ENCODE measurements at places on chromosomes 13 and 19.

DNA sequence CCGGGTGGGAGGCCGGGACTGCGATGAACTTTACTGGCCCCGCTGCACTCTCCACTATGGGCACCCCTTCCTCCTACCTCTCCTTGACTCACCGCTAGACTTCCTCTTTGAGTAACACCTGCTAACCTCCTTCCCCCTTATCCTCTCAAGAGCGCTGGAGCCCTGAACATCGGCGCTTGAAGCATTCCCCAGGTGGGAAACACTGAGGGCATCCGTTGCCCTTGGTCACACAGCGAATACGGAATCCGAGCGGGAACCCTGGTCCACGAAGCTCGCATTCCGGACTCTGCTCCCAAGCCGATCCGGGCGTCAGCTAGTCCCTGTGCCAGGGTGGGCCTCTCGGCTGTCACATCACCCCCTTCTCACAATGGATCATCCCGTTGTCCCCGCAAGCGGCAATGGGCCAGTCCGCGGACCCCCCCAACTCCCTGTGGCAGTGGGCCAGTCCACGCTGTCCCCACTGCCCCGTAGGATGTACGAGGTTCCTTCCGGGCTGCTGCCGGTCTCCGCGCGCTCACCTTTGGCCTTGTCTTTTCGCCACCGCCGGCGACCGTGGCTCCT, 4.2 kb downstream of the LIPE start:
- DNase-seq: peak; percentile 55

DNA sequence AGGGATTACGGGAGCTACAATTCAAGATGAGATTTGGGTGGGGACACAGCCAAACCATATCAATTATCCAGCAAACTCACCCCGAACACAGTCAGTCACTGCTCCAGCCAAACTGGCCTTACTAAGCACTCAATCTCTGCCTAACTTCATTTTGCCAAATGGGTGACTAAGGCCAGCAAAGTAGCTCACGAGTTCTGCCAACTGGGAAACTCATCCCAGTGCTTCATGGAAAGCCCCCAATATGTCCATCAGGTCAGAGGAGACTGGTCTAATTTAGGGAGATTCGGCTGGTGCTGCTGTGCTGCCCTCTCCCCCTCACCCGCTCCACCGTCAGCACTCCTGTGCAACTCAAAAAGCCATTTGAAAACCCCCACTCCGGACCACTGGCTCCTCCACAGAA, 324.0 kb downstream of the FOXO1 start:
- DNase-seq: no peak

- DNase-seq: no peak
These were observed 12.3 kb upstream of the SOX1 start for GRCh38 chr13:112054616-112055015.

DNA sequence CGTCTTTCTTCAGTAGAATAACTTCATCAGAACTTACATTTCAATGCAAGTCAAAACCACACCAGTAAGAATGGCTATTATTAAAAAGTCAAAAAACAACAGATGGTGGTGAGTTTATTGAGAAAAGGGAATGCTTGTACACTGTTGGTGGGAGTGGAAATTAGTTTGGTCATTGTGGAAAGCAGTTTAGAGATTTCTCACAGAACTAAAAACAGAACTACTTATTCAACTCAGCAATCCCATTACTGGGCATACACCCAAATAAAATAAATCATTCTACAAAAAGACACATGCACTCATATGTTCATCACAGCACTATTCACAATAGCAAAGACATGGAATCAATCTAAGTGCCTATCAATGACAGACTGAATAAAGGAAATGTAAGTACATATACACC, 231.2 kb downstream of the NHLRC3 start:
- DNase-seq: no peak

DNA sequence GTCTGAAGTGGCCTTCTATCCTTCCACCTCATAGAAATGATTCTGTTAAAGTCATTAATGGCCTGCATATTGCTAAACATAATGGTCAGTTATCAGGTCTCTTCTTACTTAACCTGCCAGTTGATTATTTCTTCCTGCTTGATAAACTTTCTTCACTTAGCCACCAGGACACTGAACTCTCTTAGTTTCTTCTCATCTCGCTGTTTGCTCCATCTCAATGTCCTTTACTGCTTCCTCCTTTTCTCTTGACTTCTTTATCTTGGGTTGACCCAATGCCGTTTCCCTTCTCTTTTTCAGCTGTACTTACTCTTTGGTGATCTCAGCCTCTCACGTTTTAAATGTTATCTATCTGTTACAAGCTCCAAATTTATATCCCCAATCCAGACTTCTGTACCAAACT, 17.1 kb upstream of the CLC start:
- DNase-seq: no peak

DNA sequence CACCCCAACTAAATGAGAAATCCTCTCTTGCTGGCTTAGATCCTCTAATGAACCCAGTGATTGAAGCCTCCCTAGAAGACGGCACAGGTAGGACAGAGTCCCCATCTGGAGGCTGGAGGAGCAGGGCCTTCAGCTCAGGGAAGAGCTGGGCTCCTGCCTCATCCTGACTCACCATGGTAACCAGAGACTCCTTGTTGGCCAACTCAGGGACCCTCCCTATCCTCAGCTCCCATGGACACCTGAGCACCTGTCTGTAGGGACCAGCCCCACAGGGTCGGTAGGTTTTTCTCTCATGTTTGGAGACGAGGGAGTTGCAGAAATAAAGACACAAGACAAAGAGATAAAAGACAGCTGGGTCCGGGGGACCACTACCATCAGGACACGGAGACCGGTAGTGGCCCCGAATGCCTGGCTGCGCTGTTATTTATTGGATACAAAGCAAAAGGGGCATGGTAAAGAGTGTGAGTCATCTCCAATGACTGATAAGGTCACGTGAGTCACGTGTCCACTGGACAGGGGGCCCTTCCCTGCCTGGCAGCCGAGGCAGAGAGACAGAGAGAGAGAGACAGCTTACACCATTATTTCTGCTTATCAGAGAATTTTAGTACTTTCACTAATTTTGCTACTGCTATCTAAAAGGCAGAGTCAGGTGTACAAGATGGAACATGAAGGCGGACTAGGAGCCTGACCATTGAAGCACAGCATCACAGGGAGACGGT, 26.6 kb downstream of the SIGLEC7 start:
- DNase-seq: no peak

DNA sequence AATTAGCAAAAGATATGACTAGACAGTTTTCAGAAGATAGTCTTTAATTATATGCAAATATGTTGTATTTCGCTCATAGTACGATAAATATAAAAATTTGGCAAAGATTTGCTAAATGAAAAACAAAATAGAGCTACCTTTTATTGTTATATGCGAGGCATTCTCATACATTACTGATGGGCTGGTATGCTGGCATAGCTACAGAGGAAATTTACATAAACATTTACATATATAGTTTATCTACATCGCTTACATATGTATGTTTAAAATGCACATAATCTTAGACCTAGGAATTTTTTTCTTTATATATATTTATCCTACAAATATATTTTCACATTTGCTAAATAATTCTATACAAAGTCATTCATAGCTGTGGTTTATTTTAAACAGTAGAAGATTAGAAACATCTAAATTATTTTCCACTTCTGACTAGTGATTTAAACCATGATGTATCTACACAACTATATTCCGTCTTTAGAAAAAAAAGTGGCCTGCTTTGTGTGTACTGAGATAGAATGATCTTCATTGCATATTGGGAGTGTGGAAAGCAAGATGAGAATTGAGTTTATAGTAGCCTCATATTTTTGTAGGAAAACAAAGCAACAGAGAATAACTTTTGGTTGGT, 1345.0 kb upstream of the SLC10A2 start:
- no peak for DNase-seq

DNA sequence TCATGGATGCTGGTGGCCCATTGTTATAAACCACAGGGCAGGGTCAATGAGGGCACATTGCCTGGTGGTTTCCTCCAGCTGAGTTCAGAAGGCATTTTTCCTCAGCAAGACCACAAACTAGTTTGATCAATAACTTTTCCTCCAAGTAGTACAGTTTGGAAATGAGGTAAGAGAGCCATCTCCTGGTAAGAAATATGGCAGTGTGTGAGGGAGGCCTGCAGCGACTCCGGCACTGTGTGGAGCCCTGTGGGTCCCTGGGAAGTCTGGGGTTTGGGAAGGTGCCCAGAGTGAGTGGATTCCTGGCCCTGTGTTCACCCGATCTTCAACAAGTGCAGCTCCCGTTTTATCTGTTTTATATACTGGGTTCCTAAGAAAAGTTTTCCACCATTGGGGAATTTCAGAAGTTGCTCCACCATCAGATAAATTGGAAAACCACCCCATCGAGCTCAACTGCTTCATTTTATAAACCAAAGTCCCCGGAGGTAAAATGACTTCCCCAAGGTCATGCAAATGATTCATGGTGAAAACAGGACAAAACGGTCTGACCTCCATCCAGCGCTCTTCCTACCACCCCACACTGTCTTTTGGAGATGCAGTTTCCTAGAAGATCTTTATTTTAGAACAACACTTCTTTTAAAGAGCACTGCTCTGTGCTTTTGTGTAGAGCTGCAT, 148.4 kb downstream of the KATNAL1 start:
- DNase-seq: no peak

- no peak for DNase-seq
These were observed 402.9 kb downstream of the HS6ST3 start for GRCh38 chr13:96492766-96493165.

DNA sequence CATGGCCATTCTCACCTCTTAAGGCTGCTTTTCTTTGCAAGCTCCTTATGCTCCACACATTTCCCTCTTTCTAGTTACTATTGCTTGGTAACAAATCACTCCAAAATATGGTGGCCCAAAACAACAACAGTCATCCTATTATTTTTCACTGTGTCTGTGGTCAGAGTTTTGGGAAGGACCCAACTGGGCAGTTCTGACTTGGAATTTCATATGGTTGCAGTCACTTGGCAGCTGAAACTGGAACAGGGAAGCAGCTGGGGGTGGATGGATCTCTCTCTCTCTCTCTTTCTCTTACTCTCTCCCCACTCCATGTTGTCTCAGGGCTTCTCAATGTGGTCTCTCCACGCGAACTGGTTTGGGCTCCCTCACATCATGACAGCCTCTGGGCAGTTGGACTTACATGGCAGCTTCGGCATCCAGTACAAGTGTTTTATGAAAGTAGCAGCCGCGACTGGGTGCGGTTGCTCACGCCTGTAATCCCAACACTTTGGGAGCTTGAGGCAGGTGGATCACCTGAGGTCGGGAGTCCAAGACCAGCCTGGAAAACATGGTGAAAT, 39.6 kb downstream of the NUMBL start:
- no peak for DNase-seq

- DNase-seq: no peak
These were observed 1994.2 kb upstream of the PCDH20 start for GRCh38 chr13:63409791-63410351.

- DNase-seq: no peak
These were observed 10.1 kb upstream of the SHISA2 start for GRCh38 chr13:26061947-26062346.

- no peak for DNase-seq
These were observed 1707.6 kb upstream of the SLC10A2 start for GRCh38 chr13:104773775-104774174.

DNA sequence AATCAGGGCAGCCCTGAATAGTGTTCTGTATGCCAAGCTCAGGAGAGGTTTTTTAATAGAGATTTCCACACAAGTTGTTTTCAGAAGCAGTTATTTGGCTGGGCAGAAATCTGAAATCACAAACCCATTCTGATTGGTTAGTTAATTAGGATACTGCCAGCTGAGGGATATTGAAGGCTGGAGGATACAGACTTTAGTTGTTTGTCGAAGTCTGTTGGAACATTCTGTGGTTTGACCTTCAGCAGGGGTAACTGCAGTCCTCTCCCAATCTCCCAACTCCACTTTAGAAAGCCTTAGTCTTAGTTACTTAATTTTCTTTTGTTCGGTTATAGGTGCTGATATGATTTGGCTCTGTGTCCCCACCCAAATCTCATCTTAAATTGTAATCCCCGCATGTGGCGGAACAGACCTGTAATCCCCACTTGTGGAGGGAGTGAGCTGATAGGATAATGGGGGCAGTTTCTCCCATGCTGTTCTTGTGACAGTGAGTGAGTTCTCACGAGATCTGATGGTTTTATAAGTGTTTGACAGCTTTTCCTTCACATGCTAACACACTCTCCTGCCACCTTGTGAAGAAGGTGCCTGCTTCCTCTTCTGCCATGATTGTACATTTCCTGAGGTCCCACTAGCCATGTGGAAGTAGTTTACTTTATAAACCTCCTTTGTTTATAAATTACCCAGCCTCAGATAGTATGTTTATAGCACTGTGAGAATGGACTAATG, 169.2 kb downstream of the GPC5 start:
- DNase-seq: no peak

DNA sequence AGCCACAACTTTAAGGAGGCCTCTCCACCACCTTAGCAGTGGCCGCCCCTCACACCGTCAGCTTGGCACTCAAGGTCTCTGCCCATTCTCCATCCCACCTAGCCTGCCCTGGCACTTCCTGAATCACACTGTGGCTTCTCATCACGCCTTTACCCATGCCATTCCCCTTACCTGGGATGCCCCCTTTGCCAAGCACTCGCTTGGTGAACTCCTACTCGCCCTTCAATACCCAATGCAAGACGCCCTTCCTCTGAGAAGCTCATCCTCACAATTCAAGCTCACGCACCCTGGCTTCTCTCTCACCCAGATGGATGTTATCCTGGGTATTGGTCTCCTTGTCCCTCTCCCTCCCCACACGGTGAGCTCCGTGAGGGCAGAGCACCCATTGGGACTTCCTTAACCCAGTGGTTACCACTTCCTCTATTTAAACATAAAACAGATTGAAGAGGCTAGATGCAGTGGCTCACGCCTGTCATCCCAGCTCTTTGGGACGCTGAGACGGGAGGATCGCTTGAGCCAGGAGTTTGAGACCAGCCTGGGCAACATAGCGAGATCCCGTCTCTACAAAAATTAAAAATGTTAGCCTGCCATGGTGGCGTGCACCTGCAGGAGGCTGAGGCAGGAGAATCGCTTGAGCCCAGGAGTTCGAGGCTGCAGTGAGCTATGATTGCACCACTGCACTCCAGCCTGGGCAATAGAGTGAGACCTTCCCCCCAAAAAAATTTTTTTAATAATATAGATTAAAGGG, 12.6 kb upstream of the SHD start:
- no peak for DNase-seq

DNA sequence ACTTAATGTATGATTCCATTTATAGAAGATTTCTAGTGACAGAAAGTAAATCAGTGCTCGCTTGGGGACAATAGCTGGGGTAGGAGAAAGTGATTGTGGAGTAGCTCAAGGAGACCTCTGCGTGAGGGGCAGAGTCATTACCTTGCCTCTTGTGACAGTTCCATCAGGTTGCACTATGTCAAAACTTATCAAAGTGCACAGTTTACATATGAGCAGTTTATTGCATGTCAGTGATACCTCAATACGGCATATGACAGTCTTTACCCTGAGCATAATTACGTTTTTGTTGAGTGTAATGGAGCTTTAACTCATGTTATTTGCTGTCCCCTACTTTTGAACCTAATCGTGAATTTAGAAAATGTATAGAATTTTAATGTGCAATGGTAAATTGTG, 15.0 kb downstream of the ARHGEF7 start:
- no peak for DNase-seq

GRCh38 chr13:74966814-74967424, 515.0 kb downstream of the TBC1D4 start:
- no peak for DNase-seq

All from stimulated activated naive CD8-positive, alpha-beta T cell treated with anti-CD3 and anti-CD28 coated beads, Interleukin-15, Interleukin-2, amounts not matched to agents 100 U/mL and 50 U/mL, for 24 hours (primary cell).